ENCODE measurements at places on chromosomes 11 and 22.

- DNase-seq, result no peak
Observed at GRCh38 chr11:126433244-126433846, 77.9 kb downstream of the ST3GAL4 start.

DNA sequence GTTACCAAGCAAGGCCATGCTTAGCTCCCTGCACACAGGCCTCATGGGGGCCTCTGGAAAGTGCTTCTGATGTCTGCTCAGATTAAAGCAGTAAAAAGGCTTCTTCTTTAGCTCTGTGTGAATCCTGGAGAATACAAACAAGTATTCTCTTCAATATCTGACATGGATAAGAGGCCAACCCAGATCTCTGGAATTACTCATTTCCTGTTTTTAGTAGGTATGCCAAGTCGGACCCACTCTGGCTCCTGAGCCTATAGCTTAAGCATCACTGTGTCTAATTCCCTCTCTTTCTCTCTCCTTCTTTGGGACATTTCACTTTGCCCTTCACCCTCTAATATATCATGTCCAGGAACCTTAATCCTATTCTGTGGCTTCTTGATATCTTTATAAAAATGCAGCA, 529.6 kb upstream of the CCDC90B start:
- DNase-seq, result no peak

DNA sequence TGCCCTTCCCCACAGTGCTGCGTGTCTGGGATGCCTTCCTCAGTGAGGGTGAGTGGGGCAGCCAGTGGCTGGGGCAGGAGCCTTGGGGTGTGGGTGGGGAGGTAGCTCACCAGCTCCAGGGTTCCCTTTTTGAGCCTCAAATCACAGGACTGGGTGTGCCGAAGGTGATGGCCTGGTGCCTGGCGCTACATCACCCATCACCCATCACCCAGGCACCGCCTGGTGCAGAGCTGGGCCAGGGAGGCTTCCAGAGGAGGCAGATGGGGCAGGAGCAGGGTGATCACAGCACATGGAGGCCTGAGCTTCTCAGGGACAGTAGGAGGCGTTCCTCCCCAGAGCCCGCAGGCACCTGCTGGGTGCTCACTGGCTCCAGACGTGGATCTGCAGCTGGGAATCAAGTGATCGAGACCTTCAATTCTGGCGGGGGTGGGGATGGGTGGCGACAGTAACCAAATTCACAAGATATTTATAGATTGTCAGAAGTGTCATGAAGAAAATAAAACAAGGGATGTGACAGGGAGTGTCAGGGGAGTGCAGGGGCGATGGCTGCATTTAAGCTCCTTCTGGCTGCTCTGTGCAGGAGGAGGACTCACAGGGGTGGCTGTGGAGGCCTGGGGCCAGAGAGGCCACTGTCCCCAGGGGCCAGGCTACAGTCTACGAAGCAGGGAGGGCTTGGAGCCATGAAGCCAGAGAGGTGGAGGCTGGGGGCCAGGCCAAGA, 3.2 kb downstream of the TBC1D10C start:
- no peak for DNase-seq

GRCh38 chr22:33073989-33074418, 15.8 kb upstream of the SYN3 start:
- no peak for DNase-seq

DNA sequence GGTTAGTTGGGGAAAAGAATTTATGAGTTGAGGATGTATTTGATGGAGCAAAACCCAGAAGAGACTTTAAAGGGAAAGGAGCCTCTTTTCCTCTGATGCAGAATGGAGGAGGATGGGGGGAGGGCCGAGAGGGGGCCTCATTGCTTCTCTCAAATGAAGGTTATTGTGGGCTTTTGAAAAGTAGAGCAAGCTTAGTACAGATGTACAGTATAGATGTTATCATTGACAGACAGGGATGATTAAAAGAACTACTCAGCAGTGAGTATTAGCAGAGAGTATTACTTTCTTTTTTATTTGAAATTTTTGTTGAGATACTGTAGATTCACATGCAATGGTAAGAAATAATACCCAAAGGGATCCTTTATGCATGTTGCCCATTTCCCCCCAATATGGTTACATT, 98.1 kb downstream of the TEAD1 start:
- DNase-seq, result no peak

DNA sequence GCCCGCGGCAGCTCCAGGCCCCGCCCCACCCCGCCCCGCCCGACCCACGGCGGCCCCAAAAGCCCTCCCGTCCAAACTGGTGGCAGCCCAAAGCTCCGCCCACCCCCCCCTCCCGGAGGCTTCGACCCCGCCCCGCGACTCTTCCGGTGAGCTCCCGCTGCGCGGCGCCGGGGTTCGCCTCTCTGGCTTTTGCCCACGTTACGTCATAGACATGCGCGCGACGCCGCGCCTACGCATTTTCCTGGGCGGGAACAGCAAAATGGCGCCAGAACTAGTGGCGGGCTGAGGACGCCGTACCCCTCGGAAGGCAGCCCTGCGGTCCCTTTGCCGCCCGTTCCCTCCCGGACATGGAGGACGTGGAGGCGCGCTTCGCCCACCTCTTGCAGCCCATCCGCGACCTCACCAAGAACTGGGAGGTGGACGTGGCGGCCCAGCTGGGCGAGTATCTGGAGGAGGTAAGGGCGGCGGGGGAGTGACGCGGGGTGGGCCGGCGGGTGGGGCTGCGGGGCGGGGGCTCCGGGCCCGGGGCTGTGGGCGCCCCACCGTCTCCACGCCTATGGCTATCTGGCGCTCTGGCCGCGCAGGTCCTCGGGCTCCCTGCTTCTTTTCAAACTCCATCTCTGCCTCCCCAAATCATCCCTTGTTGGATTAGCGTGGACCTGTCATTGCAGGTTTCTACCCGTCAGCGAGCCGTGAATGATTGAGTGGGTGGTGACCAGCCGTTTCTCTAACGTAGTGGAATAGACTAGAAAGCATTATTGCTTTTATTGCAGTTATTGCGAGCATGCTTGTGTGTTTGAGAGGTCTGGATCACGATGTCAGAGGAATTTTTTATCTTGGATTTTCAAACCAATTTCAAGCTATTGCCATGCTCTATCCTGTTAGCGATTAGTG, at the start of gene NCAPH2:
Gene NCAPH2, plus strand, starts transcription at position 234 of the 894 bp plus-strand sequence. Its CDS starts 114 bp downstream, at position 348.
- peak; percentile 89 for DNase-seq

DNA sequence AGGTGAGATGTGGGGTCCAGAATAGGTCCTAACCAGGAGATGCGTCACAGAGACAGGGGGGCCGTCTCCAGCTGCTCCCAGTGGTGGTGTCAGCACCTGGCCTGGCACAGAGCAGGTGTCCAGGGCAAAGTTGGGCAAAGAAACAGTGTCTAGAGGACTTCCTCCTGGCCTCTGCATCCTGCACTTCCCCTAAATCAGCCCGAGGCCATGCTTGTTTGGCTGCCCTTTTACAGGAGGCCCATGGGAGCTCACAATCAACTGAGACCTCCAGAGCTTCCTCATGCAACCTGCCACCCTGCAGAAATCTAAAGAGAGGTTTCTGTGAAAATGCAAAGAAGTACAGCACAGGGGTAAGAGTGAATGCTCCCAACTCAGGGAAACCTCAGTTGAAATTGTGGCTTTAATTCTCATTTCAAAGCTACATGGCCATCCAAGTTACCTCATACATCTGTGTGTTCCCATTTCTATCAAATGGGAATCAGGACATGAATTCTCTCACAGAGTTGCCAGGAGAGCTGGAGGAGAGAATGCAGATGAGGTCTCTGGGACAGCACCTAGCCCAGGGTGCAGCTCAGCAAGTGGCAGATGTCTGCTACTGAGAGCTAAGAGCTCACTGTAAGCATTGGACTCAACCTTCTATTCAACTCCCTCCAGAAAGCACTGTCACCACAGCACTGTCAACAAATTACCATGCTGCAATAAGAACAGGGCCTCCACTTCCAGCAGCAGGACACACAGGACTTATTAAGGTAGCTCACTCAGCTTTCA, 32.6 kb downstream of the TCIRG1 start:
- no peak for DNase-seq

DNA sequence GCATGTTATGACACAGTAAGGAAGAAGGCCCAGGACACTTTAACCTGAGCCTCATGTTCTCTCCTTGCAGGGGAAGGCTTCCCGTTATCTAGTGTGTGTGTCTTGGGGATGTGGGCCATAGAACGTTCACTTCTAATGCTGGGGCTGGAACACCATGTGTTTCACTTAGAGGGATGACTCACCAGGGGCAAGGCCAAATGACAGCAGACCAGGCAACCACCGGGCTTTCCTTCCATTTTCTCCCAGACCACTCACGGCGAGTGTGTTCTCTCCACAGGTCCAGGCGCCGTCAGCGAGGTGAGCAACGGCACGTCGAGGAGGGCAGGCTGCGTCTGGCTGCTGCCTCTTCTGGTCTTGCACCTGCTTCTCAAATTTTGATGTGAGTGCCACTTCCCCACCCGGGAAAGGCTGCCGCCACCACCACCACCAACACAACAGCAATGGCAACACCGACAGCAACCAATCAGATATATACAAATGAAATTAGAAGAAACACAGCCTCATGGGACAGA, 964.4 kb downstream of the NTM start:
- no peak for DNase-seq

DNA sequence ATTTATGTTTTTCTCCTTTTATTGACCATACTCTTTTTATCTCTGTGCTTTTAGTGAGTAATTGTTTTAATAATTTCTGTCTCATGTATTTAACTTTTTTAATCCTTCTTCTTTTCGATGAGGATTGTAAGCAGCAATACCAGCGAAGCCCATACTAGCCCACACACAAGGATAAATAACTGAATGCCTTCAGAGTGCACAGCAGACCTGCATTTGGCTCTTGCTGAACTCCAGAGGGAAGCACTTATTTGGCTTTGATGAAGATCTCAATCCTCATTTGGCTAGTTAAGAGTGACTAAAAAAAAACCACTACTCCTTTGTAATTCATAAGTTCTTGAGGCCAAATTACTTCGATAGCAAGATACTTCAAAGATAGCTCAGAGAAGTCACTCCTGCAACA, 293.3 kb downstream of the METTL15 start:
- no peak for DNase-seq

DNA sequence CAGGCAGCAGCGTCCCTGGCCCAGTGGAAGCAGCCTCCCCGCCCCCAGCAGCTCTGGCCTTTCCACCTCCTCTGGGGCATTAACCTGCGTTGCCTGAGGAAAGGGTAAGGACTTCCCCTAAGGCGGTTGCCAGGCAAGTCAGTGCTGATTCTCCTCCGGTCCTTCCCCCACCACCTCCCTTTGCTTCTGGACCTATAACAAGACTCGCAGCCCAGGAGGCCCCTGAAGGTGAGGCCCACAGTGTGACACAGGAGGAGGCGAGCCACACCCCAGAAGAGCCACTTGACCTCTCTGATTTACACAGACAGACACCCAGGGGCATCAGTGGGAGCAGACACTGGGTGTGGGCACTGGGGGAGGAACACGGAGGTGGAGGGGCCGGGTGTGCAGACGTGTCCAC, 35.4 kb downstream of the ASCL2 start:
- DNase-seq, result no peak

- no peak for DNase-seq
Observed at GRCh38 chr11:40166892-40167291, 1292.6 kb downstream of the LRRC4C start.

DNA sequence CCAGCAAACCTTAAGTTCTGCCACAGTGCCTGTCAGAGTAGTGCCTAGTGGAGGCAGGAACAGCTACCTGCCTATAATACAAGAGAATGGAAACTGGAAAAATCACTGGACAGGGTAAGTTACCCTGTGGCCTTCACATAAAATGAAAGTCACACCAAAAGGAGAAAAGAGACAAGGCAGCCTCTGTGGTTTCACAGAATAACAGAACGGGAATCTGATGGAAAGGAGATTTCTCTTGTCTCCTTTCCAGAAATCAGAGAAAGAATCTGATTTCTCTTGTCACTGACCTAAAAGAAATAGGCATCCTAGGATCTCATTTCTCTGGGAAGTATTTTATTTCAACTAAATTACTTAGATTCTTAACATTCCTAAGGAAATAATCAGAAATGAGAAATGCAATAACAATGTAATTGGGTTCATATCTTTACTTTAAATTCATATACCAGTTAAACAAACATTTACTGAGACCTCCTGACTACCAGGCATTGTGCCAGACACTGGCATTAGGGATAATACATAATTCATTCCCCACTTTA, 41.6 kb downstream of the PRCP start:
- DNase-seq, result peak; percentile 37

- DNase-seq, result no peak
Observed at GRCh38 chr11:112271242-112271641, 10.6 kb upstream of the PLET1 start.

GRCh38 chr11:2715716-2716350, 16.0 kb upstream of the KCNQ1OT1 start:
- DNase-seq, result no peak

DNA sequence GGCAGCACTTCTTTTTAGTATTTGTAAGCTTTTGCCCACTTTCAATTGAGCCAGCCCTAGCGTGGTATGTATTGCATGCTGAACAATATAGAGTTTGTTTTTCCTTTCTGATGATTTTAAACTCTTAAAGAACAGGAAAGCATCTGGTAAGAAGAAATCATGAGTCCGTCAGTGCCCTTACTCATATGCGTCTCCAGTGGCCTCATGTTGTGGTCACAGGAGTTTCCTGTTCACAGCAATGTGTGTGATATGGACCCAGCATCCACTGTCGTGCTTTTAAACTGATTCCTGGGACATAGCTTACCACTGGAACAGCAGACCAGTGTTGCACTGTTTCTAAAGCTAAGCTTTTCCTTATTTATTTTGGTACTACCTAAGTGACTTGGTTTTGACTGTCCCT, 40.1 kb downstream of the BID start:
- no peak for DNase-seq

DNA sequence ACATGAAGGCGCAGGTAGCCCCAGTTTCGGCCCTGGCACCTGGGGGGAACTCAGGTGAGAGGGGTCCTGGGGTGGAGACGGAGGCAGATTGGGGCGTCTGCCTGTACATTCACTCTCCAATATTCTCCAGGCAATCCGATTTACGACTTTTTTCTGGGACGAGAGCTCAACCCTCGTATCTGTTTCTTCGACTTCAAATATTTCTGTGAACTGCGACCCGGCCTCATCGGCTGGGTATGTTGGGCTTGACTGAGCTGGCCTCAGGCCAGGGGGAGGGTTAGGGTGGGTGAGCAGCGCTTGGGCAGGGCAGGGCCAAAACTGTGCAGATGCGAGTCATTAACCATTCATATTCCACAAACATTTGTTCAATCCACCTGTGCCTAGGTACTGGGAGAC, 1.7 kb downstream of the TM7SF2 start:
- DNase-seq, result no peak
